ENCODE measurements at places on chromosomes 7 and 10.

DNA sequence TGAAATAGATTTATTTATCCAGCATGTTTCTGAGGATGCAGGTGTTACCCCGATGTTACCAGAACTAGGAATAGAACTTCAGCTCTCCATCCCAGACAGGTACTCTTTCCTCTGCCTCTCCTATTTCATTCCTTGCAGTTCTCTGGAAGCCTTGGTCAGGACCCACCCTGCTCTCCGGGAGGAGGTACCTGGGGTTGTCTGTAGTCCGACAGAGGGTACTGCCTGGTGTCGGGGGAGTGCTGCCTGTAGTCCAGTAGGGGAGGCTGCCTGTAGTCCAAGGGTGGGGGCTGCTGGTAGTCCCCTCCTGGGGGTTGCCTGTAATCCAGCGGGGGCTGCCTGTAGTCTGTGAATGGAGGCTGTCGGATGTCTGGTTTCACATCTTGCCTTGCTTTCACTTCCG lies 328.4 kb downstream of the PHTF2 start:
- DNase-seq = no peak

- peak; percentile 60 for DNase-seq
Measured at GRCh38 chr7:116929021-116929420, 24.3 kb upstream of the ST7 start.

DNA sequence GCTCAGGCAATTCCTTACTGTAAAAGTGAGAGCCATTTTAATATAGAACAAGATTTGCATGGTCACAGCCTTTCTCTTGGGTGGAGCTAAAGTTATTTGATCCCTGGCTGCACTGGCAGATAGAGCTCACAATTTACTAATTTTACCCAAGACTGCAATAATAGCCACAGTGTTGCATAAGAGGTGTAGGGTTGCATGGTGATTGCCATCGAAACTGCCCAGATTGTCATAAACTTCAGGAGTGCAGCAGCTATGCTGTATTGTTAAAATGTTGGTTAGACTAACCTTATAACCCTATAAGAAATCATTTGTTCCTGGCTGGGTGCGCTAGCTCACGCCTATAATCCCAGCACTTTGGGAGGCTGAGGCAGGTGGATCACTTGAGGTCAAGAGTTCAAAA lies 50.0 kb downstream of the VCL start:
- no peak for DNase-seq

DNA sequence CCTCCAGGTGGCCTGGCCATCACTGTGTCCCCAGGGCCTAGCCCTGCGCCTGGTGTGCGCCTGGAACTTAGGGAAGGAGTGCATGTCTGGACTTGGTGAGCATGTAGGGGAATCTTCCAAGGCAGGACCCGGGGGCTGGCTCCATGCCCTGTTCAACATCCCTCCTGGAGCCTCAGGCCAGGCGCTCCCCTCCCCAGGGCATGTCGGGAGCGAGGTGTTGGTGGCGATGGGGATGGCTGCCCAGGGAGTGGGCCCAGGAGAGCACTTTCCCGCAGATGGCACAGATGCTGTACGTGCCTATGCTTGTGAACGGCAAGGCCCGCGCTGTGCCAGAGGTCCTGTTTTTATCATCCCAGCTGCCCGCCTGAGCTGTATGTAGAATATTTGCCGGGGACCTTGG lies 55.0 kb downstream of the CDH23 start:
- DNase-seq = no peak

- DNase-seq = no peak
Measured at GRCh38 chr10:59180689-59181270, 4.3 kb downstream of the PHYHIPL start.

GRCh38 chr7:34277016-34277802 lies 371.9 kb downstream of the BMPER start:
- no peak for DNase-seq

DNA sequence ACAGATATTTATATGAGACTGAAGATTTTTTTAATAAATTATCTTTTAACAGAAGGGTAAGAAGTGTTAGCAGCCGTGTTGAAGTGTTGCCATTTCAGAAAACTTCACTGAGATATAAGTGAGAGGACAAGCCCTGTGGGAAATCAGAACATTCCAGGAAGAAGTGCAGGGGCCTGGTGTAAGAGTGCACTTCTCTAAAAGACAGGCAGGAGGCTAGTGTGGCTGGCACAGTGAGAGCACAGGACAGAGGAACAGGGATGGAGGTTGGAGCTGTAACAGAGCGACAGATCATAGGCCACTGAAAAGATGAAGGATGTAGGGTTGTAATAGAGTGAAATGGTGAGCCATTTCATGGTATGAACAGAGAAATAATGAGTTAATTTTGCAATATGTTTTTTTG lies 608.9 kb downstream of the SORCS1 start:
- no peak for DNase-seq

- DNase-seq = peak; percentile 29
Measured at GRCh38 chr10:98323221-98324164, 55.5 kb upstream of the LOXL4 start.

Data from NCI-H1417 (cell line).